Activated CD8-positive, alpha-beta T cell treated with anti-CD3 and anti-CD28 coated beads, Interleukin-2, amount 10 ng/mL, durations not matched to agents 7 days and 5 days (primary cell): ENCODE measurements at places on chromosomes 16 and 17.

DNA sequence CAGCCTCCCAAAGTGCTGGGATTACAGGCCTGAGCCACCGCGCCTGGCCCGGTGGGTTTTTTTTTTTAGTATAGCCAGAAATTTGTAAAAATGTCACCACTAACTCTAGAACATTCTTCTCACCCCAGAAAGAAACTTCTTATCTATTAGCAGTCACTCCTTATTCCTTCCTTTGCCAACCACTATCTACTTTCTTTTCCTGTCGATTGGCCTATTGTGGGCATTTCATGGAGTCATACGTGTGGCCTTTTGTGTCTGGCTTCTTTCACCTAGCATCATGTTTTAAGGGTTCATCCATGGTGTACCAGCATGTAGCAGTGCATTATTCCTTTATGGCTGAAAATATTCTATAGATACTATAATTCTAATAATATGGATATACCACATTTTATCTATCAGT, 3.6 kb downstream of the CYB5D2 start:
- DNase-seq: no peak

GRCh38 chr16:13342675-13343074, 441.3 kb downstream of the SHISA9 start:
- no peak for DNase-seq

- DNase-seq: peak; percentile 72
Measured at GRCh38 chr16:56708525-56709442, 21.1 kb upstream of the NUP93 start.

- DNase-seq: no peak
Measured at GRCh38 chr16:1972490-1972877, 631 bp downstream of the TBL3 start.

DNA sequence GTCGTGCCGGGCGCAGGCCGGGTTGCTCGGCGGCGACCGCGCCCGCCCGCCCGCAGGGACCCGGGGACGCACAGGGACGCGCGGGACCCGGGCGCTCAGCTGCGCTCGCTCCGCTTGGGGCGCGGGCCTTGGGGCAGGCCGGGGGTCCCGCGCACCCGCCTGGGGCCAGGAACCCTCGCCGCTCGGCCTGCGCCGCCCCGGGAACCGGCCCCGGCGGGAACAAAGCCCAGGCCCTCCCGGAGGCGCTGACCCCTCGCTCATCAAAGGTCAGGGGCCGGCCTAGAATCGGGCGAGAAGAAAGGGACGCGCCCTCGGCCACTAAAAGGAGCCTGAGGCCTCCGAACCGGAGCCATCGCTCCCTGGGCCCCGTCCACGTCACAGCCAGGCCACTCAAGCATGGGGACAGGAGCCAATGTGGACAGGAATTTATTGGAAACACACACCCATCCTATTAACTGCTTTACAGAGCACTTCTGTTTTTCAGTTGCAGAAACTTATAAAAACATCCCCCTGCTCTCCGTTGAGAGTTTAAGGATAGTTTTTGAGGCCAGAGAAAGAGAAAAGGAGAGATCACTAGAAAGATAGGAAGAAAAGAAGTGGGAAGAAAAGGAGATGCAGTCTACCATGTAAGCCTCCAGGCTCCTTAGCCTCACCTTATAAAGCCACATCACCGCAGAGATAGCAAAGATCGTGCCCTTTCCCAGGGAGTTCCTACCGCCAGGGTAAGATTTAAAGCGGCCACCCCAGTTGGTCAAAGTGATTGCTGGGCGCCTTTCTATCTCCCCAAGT, 558 bp upstream of the ZFHX3 start:
- no peak for DNase-seq

DNA sequence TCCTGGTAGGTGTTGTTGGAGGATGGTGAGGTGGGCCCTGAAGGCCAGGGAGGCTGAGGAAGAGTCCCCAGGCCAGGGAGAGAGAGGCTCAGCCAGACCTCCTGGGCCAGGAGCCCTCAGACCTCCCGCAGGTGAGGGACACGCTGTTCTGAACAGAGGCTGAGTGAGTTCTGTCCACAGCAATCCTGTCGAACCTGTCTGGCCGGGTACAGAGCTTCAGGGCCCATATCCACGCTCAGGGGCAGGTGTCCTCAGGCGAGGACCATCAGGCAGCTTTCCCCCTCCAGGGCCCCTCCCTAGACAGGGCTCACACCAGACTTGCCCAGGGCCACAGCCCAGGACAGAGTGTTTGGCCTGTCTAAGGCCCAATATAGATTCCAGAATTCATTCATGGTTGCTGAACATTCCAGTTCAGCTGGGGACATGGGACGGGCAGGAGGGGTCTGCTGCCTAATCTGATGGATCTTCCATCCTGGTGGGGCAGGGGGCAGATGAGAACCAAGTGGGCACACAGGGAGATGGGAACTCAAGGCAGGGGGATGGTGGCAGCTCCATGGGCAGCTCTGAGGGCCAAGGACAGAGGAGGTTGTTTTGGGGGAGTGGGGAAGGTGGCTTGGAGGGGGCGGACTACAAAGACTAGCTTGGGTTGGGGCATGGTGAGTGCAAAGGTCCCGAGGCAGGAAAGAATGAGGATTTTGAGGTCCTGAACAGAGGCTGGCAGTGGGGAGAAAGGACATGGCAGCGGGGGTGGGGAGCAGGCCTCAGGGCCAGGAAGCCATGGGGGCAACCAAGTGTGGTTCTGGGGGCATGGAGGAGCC, 23.4 kb upstream of the MPRIP start:
- no peak for DNase-seq

- no peak for DNase-seq
Measured at GRCh38 chr17:31687505-31688126, 171.4 kb downstream of the COPRS start.

GRCh38 chr16:711548-712320, 3.2 kb upstream of the METRN start:
- DNase-seq: peak; percentile 85

- DNase-seq: no peak
Measured at GRCh38 chr17:35132099-35132498, 10.0 kb downstream of the NLE1 start.

- DNase-seq: peak; percentile 91
Measured at GRCh38 chr16:4675864-4676786, 17.2 kb upstream of the NUDT16L1 start.

- no peak for DNase-seq
Measured at GRCh38 chr17:40519089-40519775, 17.8 kb upstream of the TNS4 start.

- peak; percentile 66 for DNase-seq
Measured at GRCh38 chr17:72725433-72726068, 366.9 kb downstream of the SLC39A11 start.

DNA sequence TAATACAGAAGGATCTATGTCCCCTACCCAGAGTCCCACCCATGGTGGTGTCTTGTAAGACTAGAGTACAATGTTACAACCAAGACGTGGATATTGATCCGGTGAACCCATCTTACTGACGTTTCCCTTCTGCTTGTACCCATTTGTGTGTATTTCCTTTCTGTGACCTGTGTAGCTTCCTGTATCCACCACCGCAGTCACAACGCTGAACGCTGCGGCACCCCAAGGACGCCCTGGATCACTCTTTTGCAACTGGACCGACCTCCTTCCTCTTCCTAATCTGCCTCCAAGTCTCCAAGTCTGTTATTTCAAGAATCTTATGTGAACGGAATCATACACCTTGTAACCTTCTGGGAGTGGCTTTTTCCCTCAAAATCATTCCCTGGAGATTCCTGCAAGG, 33.5 kb upstream of the CBX4 start:
- DNase-seq: peak; percentile 27

GRCh38 chr17:35605678-35606077, 18.6 kb downstream of the AP2B1 start:
- no peak for DNase-seq

DNA sequence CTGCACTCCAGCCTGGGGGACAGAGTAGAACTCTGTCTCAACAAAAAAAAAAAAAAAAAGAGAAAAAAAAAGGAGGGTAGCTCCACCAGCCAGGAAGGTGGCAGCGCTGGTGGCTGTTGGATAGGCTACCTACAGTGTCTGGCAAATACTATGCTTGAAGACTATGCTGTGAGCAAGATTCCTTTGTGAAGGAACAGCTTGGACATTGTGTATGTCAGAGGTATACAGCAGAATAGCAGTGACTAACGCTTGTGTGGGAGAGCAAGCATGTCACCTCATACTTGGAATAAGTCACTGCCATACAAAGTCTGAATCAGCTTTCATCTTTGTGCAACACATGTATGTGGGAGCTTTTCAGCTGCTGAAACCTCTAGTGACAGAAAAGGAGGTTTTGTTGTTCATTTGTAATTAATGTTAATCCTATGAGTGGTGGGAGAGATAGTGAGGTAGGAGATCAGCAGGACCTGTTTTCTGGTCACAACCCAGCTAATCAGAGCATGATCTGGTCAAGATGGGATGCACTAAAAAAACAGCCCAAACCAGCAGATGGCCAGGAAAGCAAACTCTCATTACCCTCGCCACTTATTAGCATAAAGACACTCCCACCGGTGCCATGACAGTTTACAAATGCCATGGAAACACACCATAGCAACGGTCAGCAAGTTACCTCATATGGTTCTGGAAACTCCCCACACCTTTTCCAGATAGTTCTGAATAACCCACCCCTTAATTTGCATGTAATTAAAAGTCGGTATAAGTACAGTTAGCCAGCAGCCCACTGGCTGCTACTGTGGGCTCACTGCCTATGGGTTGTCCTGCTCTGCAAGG, 6.8 kb upstream of the ITGAD start:
- no peak for DNase-seq

GRCh38 chr17:28610376-28610775, 3.6 kb downstream of the RSKR start:
- no peak for DNase-seq

- DNase-seq: no peak
Measured at GRCh38 chr17:66836063-66837005, 1.4 kb downstream of the CACNG5 start.

DNA sequence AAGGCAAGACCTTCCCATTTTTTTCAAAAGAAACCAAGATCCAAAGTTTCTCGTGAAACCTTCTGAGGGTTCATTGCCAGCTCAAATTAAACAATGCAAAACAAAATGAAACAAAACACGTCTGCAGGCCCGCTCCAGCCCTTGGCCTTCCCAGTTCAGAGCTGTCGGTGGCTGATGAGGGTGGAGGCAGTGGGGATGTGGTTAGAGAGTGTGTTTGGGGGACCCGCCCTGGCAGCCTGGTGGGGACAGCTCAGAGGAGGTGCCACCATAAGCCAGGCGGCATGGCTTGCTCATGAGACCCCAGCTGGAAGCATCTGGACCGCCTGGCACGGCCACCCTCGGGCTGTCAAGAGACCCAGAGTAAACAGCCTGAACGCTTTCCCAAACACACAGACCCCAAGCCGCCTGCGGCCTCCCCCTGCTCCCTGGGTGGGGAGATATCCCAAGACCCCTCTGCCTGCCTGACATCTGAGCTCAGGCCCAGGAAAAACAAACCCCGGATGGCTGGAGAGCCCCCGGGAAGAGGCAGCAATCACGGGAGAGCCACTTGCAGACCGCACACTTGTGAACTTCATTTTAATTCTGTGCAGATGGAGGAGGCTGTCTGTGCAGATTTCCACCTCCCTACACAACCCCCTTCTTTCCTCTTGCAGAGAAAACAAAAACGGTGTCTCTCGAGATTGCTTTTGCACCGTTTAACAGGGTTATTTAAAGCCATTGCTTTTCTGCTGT, 35.4 kb upstream of the LITAF start:
- peak; percentile 81 for DNase-seq

GRCh38 chr17:7293159-7293558, 1.3 kb downstream of the YBX2 start:
- no peak for DNase-seq

GRCh38 chr16:71311553-71312158, 22.5 kb upstream of the CMTR2 start:
- DNase-seq: peak; percentile 39

DNA sequence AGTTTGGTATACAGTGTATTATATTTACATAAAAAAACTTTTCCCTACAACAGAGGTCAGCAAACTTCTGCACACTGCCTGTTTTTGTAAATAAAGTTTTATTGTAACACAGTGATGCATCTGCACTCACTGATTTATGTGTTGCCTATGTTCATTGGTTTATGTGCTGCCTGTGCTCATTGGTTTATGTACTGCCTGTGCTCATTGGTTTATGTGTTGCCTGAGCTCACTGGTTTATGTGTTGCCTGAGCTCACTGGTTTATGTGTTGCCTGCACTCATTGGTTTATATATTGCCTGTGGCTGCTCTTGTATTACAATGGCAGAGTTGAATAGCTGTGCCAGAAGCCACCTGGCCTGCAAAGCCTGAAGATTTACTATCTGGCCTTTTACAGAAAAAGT, 81.6 kb downstream of the MYH11 start:
- DNase-seq: no peak

- no peak for DNase-seq
Measured at GRCh38 chr17:65727246-65727645, 165.8 kb upstream of the AXIN2 start.

DNA sequence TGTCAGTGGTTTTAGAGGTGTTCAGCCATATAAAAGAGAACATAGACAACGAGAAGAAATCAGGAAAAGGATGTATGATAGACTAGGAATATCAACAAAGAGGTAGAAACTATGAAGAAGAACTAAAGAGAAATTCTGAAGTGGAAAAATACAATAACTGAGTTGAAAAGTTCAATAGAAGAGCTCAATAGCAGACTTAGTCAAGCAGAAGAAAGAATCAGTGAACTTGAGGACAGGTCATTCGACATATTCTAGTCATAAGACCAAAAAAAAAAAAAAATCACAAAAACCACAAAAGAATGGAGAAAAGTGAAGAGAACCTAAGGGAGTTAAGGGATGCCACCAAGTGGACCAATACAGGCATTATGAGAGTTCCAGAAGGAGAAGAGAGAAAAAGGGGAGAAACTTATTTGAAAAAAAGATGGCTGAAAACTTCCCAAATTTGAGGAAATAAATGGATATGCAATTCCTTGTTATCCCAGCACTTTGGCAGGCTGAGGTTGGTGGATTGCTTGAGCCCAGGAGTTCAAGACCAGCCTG, 321.2 kb downstream of the ABCC12 start:
- DNase-seq: no peak

- DNase-seq: no peak
Measured at GRCh38 chr17:78759969-78760352, 22.1 kb downstream of the CYTH1 start.

DNA sequence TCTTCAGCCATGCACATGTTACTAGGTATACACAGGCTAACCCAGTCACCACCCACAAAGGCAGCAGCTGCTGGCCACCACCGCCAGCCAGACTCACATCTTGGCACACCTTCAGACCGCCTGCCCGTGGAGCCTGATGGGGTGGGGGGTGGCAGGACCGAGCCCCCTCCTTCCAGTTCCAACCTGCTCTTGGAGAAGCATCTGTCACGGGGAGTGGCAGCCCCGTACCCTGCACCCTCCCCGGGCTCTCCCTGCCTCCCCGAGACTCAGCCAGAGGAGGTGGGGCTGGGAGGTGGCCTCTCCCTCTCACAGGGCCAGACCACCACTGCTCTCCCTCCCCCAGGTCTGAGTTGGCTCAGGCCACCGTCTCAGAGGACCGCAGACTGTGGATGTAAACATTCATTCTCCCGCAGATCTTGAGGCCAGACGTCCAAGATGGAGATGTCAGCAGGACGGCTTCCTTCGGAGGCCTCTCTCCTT, 11.3 kb upstream of the RBFOX3 start:
- DNase-seq: no peak

DNA sequence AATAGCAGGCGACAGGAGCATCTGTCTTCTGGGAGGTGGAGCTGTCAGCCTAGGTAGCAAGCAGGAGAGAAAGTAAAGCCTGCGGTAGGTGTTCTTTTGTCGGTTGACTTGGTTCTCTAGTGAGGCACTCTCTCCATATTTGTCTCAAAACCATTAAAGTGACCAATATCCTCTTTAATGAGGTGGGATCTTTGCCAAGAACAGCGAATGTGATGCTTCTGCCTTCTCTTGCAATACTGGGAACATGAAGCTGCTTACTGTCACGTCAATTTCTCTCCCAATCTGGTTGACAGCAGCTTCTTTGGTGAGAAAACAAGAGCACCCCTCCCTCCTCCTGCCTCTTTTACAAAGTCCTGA, 176.7 kb downstream of the ABCC12 start:
- DNase-seq: no peak
